Amniotic epithelial cell (primary cell): ENCODE measurements at places on chromosomes 5 and 9.

DNA sequence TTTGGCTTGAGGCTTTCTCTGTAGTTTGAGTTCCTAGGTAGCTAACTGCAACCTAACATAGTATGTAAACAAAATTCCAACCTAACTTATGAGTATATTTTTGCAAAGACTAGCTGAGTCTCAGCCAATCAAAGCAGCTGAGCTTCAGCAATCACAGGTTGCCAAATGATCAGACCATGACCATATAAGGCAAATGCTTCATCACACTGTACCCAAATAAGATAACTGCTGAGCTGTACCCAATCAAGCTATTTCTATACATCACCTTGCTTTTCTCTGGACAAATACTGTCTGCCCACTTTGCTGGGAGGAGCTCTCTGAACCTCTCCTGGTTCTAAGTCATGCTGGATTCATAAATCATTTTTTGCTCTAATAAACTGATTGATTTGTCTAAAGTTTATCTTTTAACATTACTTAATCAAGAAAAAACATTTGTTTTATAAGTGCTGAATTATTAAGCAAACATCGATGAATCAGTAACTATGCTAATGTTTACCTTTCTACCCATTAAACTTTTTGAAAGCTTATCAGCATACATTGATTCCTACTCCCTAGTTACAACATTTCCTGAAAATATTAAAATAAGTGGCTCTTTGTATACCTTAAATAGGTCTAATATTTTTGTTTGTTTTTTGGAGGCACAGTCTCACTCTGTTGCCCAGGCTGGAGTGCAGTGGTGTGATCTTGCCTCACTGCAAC lies 129.7 kb upstream of the PCA3 start:
- peak; percentile 92 for DNase-seq

GRCh38 chr5:56829137-56829908 lies 14.0 kb downstream of the MAP3K1 start:
- no peak for DNase-seq

GRCh38 chr9:137697193-137697592 lies 78.4 kb downstream of the EHMT1 start:
- DNase-seq: no peak

GRCh38 chr5:158326256-158326655 lies 467.3 kb upstream of the CLINT1 start:
- DNase-seq: no peak

- no peak for DNase-seq
These were observed 15.6 kb downstream of the TICAM2 start for GRCh38 chr5:115586525-115587146.

DNA sequence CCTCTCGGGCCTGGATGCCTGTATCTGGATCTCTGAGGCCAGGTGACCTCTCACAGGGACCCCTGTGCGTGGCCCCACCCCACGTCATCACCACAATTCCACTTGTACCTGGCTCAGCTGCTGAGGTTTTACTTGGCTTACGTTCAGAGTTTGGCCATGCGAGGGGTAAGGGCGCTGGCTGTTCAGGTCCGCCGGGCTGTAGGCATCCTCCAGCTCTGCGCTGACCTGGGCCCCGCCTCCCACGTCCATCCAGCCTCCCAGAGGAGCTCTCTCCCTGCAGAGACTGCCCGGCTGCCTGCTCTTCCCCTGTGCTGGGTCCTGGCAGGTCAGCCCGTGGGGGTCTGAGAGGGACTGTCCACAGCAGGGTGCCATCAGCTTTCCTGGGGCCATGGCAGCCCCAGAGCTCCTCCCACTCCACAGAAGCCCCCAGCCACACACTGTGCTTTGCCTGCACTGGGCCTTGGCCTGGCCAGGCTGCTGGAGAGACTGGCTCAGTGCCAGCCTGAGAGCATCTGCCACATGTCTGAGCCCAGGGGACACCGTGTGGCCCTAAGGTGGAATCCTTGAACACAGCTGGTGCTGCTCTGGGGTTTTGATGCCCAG lies 43.6 kb downstream of the SLC6A3 start:
- DNase-seq: no peak

DNA sequence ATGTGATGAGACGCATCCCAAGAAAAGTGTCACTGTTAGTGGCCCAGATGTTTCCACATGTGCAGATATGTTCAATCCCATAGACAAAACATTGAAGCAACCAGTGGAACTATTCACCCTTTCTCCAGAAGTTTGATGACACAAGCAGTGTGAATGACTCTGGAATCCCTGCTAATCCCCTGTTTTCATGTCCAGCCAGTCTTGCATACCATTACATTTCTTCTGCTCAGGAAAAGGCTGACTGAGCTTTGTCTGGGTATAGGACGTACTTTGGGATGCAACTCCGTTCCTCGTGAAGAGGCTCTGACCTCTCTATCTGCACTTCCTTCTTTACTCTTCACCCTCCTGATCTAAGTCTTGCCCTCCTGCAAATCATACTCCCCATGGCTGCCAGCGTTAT lies 172.4 kb downstream of the NTRK2 start:
- peak; percentile 6 for DNase-seq
